ENCODE measurements at places on chromosomes 3 and 15.

GRCh38 chr3:197278933-197279332 lies 19.5 kb downstream of the DLG1 start:
- DNase-seq = no peak

DNA sequence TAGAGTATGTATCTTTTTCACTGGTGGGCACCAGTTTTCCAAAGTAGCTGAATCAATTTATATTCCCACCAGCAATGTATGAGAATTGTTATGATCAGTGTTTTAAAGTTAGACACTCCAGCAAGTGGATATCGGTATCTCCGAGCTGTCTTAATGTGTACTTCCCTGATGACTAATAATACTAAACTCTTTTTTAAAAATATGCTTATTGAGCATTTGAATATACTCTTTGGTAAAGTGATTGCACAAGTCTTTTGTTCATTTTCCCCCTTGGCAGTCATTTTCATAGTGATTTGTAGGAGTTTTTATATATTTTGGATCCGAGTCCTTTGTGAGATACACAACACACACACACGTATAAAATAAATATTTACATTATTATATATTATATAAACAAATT lies 12.5 kb upstream of the FEM1B start:
- DNase-seq = no peak

DNA sequence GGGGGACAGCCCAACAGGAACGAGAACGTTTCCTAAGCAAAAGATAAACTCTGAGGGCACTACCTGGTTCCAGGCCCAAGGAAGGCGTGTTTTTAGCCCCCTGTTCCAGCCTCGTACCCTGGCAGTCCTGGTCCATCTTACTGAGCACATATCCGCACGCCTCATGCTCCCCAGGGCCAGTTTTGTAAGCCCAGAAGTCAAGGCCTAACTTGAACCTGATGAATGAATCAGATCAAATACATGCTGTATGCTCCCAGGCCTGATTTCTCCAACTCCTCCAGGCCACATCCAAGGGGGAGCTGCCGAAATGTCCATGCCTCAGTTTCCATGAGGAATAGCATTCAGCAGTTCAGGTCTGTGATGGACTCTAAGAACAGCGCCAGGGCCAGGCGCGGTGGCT lies 14.3 kb upstream of the DOCK3 start:
- DNase-seq = no peak

DNA sequence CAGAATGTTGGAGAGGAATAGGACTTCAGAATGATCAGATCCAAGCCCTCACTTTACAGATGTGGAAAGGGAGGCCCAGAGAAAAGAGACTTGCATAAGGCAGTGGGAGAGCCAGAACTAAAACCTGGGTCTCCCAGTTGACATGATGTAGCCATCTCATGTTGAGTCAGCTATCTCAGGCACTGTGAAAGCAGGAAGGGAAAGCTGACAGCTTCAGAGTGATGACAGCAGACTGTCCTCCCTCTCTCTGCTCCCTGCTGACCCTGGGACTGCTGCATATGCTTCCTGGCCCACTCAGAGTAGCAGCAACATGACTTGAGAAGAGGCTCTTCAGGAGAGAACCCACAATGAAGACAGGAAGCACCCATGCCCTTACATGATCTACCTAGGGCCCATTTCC lies 14.7 kb downstream of the FHIT start:
- DNase-seq = no peak

DNA sequence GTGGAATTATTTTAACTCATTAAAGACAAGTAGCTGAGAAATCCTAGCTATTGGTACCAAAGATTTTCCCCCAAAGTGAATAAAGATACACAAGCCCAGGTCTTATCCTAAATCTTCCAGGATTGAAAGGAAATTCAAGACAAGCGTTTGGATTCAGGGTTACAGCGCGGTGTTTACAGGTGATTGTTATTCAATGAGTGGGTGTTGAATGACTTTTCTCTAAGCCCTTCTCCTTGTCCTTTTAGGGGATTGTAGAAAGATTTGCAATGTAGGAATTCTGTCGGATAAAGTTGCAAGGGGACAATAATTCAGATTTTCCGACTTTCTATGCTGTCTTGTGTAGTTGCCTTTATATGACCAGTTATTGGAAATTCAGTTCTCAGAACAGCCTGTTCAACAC lies 57.2 kb downstream of the USP13 start:
- no peak for DNase-seq

DNA sequence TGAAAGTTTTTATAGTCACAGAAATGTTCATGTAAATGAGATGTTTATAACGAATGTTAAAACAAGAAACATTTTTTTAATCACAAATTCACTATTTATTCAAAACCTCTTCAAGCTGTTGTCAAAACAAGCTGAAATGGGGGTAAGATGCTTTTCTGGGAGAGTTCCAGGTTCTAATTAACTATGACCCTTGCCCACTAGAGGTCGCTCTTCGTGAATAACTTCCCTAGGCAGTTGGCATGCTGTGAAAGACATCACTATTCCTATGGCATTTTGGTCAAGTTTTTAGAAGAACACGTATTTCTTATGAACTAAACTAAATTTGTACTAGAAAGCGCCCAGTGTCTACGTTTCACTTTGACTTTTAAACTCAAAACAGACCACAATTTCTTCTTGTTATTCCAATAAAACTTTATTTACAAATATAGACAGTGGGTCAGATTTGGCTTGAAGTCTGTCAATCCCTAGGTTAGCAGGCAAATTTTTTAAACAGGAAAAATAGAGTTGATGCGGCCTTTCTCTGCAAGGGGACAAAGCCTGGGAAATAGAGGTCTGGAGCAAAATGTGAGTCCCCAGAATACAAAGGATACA lies 62.8 kb upstream of the CMTM8 start:
- DNase-seq = peak; percentile 23
